Osteocyte (in vitro differentiated cells): ENCODE measurements at places on chromosomes 3 and 15. TPM values are rescaled to one million over a fixed set of nuclear protein-coding genes. Genes with fewer than 3 reads are reported as not detected.

DNA sequence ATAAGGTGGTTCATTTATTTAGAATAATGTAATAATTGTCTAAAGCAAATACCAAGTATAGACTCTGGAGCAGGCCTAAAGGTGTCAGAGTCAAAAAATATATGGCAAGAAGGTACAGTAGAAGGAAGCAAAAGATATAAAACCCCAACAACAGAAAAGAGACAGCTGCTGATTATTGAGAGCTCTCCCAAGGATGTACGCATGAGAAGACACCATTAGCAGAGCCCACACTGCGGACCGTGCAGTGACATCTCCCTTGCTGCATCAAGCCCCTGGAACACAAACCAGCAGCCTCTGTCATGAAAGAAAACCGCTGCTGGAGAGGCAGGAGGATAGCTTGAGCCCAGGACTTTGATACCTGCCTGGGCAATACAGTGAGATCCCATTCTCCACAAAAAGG, 18.0 kb upstream of the SLC6A20 start:
- DNase-seq, result no peak

CCRL2 gene
- total RNA-seq, result not detected in 2 replicates

TMC3 gene
- total RNA-seq, result not detected in 2 replicates

XXYLT1 gene
- total RNA-seq, result 35.1 and 35.8 TPM in 2 replicates

DNA sequence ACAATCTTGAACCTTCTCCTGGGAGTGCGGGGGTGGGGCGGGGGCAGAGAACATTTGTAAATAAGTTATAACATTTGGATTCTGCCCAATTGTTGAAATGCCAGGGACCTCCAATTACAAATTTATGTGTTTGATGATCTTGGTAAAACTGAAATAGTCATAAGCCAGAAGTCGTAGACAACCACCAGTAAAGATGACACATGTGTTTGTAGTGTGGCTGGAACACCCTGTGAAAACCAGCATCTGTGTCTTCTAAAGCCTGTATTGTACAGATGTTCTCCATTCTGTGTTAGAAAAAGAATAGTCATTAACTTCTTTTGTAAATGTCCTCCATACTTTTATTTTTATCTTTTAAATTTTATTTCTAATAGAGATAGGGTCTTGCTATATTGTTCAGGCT, 61.8 kb downstream of the ARIH1 start:
- no peak for DNase-seq

DNA sequence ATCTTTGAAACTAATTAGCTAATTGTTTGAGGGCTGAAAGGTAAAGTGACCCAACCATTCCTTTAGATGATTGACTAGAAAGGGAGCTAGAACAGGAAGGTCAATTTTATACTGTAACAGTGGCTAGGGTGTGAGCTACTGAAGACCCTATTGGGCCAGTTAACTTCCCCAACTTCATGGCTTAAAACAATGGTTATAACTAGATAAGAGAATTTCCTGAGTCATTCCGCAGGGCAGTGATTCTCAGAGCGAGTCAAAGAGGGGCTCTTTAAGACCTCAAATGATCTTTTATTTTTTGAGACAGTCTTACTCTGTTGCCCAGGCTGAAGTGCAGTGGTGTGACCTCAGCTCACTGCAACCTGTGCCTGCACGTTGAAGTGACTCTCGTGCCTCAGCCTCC, 33.7 kb upstream of the TTBK2 start:
- no peak for DNase-seq

DNA sequence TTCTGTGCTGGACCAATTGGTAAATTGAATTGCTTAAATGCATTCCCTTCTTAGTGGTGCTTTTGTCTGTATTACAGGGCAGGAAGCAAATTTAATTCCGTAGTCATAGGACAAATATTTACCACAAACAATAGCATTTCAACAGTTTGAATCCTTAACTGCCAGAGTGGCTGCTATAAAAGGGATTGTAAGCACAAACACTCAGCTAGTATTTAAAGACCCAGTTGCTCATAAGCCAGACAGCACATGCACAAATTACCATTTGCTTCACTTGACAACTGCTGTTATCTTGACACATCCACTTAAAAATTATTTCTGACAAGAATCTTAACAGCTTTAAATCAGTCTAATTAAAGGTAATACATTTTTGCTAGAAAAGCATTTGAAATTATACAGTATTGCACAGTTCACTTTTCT, 490.2 kb upstream of the ADAMTS9 start:
- no peak for DNase-seq

SPESP1 gene
- not detected in 2 replicates for total RNA-seq

CLRN1 gene
- not detected in 2 replicates for total RNA-seq

DNA sequence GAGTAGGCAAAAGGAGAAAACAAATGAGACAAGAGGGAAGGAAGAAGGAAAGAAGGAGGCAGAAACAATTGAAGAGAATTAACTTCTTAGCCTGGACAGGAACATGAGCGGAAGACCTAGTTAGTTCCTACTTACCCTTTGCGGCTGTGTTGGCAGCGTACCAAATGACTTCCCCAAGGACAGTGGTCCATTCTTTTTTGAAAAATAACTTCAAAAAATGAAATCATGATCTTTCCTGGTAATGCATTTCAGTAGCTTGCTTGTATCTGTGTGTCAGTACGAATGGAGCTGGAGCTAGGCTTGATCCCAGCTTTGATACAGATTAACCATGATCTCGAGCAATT, 41.5 kb upstream of the CFAP161 start:
- no peak for DNase-seq

MESP2 gene
- total RNA-seq, result not detected in 2 replicates

- DNase-seq, result peak; percentile 91
Observed at GRCh38 chr15:57541805-57542504, 49.7 kb upstream of the MYZAP start.
